ENCODE measurements at places on chromosomes 16 and 17.

DNA sequence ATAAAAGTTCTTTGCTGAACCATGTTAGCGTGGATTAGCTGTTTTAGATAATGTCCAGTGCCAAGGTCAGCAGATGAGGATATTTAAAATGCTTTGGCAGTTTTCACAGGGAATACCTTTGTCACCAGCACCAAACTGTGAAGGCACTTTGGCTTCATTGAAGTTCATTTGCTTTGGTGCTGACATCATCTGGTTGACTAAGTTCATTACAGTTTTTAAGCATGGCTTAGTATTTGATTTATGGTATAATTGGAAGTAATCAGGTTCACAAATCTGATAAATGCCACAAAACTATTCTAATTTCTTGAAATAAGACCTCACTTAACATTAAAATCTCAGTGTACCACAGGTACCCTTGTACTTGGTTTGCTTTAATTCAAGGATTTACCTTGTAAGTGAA lies 4.3 kb downstream of the GID4 start:
- DNase-seq, result no peak

- no peak for DNase-seq
Measured at GRCh38 chr16:87628246-87628923, 26.1 kb downstream of the JPH3 start.

GRCh38 chr16:4517812-4518680 lies 20.5 kb downstream of the CDIP1 start:
- no peak for DNase-seq

- DNase-seq, result no peak
Measured at GRCh38 chr16:8572919-8573724, 17.2 kb downstream of the TMEM114 start.

- DNase-seq, result no peak
Measured at GRCh38 chr17:8857919-8858318, 9.6 kb downstream of the PIK3R6 start.

GRCh38 chr17:60819447-60820130 lies 141.9 kb downstream of the BCAS3 start:
- no peak for DNase-seq

DNA sequence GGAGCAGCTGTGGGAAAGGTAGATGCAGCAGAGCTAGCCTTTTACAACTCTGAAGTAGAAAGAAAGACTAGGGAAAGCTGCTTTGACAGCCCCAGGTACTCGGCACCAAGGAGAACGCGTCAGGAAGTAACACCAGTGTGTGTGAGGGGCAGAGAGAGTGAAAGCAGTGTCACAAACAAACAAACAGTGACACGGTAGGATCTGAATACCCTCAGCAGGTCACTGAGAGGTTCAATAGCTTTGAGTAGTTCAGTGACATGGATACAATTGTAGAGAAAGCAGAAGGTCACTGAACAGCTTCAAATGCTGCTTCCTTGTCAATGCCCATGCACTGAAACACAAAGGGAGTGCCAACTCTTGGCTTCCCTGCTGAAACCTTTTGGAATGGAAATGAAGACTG lies 150.3 kb upstream of the C17orf78 start:
- no peak for DNase-seq

- no peak for DNase-seq
Measured at GRCh38 chr16:12440228-12440530, 363.5 kb downstream of the CPPED1 start.

DNA sequence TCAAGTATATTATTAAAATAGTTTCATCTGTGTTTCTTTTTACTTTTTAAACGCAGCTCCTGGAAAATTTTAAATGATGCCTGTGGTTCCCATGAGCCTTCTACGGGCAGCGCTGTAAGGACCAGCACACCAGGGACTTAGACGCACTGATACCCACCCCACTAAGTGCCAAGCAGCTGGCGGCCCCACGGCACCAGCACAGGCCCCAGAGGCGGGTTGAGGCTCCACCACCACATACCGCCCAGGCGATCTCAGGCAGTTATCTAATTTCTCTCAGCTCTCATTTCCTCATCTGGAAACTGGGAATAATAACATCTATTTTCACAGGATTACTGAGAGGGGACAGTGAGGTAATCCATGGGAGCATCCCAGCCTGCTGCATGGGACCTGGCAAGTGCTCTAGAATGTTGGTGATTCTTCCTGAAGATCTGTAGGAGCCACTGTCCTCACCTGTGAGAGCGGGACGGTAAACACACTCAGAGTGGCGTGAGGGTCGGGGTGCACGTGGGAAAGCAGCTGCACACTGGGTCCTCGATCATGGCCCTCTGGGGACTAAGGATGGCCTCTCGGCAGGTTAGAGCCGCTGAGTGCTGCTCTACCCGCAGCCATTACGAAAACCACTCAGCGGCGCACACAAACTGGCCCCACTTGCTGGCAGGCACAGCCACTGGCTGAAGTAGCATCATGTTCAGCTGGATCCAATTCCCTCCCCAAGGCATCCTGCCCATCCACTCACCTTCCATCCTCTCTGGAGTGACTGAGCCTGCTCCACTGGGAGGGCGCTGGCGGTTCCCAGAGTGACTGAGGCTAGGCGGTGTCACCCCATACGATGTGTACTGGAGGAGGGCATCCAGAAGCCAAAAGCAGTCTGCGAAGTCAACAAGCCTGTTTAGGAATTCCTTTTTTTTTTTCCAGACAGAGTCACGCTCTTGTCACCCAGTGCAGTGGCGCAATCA lies 17.6 kb upstream of the SLC38A8 start:
- no peak for DNase-seq

DNA sequence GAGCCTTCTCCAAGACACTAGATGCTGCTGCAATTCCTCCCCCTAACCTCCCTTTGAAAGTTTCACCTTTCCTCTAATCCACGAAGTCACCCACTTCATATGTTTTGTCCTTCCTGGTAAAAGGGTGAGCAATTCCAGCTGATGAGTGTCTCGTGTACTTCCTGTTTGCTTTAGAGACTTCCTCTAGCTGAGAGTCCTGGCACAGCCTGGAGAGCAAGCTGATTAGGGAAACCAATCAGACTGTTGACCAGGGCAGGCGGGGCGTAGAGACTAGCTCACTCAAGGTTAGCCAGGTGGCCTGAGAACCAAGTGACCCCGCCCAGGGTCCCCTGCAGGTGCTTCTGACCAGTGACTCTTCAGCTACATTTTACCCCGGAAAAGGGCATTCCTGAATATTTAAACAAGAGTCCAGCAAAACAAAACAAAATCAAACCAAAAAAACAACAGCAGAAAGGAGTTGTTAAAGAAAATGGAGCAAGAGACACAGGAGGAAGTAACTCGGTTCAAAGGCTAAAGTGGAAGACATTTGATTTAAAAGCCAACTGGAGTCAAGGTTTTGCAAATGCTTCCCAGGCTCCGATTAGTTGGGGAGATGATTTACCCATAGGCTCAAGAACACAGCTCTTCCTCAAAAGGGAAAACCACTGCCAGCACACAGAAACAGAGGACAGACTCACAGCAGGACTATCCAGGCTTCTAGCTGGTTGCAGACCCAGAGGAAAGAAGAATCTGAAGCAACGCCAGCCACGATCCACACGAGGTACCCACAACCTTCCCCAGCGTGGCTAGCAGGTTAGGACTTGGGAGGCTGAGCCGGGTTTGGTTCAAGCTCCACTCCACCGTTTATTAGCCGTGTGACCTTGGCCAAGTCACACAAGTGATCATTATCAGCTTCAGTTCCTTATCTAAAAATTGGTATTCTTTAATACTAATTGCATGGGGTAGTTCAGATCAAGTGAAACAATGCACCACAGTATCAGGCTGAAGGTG lies 13.4 kb downstream of the HSPB9 start:
- no peak for DNase-seq

DNA sequence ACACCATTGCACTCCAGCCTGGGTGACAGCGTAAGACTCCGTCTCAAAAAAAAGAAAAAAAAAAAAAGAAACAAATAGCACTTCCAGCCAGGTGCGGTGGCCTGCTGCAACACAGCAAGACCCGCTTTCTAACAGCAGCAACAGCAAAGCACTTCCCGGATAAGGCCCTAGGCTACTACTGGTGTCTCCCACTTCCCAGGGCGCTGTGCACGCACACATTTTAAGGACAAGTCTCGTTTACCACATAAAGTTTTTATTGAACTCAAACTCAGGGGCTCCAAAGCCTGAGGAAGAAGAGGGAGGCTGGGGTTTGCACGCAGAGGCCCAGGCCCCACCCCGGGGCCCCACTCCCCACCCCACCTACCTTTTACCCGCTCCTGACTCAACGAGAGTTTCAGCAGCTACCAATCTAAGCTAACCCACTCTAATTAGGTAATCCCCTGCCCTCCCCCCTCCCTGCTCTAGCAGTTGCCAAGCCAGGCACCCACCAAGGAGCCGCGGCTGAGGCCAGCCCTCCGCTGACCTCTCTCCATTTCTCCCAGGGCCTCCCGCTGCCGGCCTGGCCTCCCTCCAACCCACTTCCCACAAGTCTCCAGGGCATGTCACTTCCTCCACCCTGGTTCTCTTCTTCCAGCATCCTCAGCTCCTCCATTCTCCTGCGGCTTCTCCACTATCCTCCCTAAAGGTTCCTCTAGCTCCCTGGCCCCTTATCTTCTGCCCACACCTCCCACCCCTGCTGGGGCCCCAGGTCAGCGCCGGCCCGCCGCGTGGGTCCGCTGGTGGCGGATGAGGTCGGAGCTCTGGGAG lies 2.4 kb downstream of the ZNF768 start:
- DNase-seq, result no peak

GRCh38 chr17:2336852-2337543 lies at the start of gene SGSM2:
TSS of gene SGSM2 (plus strand) at chr17:2337501. CDS start at chr17:2337689, 188 bp downstream.
- DNase-seq, result peak; percentile 41

DNA sequence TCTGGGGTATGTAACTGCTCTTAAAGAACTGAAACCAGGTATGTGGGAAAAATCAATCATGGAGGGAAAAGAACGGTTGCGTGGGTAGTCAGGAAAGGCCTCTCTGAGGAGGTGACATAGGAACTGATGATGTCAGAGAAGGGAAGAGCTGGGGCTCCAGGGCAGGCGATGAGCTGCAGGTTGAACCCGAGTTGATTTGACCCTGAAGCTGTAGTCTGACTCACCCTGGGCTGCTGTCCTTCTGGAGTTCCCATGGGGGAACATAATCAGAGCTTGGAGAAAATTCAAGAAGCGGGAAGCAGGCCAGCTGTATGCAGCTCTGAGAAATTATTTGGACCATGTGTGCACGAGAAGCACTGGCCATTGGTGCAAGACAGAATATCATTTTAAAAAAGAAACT lies 16.7 kb downstream of the SLC6A2 start:
- DNase-seq, result no peak

DNA sequence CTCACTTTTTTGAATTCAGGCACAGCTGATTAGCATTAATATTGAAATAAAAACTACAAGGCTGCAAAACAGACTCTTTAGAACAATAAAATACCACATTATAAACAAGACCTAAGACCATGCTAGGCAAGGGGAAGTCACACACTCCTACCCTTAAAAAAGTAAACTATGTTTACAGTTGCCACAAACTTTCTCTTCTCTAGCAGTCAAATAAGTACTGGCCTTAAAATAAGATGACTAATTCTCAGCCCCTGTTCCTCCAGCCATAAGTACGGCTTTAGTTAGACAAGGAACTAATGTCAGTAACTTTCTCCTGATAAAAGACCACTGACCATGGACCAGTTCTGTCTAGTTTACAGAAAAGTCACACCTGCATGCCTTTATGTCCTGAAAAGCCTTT lies 19.5 kb upstream of the CPHXL start:
- DNase-seq, result no peak

DNA sequence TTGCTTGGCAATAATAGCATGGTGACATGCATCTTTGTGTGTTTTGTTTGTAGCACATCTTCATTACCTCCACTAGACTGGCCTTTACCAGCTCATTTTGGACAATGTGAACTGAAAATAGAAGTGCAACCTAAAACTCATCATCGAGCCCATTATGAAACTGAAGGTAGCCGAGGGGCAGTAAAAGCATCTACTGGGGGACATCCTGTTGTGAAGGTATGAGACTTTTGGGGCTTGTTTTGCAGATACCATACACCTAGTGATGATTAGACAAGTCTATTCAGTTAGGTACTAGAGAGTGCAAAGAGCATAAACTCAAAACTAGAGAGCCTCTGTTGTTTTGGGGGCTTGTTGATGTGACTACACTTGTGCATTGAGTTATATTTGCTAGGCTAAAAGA lies 41.2 kb downstream of the NFATC3 start:
- no peak for DNase-seq

DNA sequence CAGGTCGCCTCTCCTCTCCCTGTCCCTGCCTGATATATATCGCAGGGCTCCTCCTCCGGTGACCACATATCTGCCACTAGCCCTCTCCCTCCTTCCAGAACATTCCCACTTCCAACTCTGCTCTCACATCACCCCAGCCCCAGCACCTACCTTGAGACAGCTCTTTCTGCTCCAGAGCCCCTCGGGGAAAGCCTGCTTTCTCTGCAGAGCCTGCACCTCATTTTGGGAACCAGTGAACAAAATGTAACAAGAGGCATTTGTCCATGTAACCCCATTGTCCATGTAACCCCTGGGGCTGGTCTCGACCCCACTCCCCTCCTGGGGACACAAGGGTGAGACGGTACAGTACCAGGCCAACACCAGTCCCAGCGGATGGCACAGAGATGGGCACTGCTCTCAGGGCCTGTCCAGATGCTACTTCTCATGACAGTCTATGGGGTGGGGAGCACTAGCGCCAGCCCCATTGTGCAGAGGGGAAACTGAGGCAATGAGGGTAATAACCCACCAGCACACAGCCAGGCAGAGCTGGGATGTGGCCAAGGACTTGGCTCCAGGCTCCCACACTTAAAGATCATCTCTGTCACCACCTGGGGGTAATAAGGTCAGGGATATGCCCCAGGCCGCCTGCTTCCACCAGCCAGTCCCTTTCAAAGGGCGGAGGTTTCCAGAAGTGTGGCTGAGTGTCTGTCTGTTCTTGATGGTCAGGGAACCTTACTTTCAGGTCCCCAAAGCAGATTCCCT lies 42.9 kb downstream of the TBC1D16 start:
- DNase-seq, result no peak

- DNase-seq, result no peak
Measured at GRCh38 chr16:85321509-85322271, 209.4 kb upstream of the CIBAR2 start.

GRCh38 chr17:67575325-67575724 lies 142.4 kb upstream of the NOL11 start:
- DNase-seq, result no peak

- DNase-seq, result no peak
Measured at GRCh38 chr16:64933885-64934284, 188.0 kb downstream of the CDH11 start.

DNA sequence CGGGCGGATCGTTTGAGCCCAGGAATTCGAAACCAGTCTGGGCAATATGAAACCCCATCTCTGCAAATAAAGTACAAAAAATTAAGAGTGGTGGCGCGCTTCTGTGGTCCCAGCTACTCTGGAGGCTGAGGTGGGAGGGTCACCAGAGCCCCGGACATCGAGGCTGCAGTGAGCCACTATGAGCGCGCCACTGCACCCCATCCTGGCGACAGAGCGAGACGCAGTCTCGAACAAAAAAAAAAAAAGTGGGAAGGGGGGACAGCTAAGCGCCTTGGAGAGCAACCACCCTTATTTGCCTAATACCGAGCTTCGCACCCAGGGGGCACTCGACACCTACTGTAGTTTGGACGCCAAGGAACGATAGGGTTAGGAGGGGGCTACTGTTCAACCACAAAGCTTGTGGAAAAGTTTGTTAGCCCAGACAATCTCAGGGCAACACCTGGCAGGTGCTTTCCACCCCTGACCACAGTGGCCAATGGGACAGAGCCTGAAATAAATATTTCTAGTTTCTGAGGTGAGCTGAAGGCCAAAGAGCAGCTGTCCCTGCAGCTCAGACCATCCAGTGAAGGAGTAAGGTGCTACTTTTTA lies 847 bp upstream of the PSMC3IP start:
- no peak for DNase-seq
